Pericardium fibroblast (primary cell): ENCODE measurements at places on chromosomes 12 and 14. TPM values are rescaled to one million over a fixed set of nuclear protein-coding genes. Genes with fewer than 3 reads are reported as not detected.

Gene RPL10L
- total RNA-seq, result not detected in 2 replicates

Gene CLEC1B
- not detected in 2 replicates for total RNA-seq

Gene NYNRIN
- total RNA-seq, result 24.0 and 31.4 TPM in 2 replicates

Gene CHGA
- total RNA-seq, result not detected in 2 replicates

Gene APOLD1
- total RNA-seq, result 0.77 and 2.0 TPM in 2 replicates

Gene ACOT2
- 61.1 and 62.8 TPM in 2 replicates for total RNA-seq

Gene FAR2
- total RNA-seq, result 2.2 and 2.3 TPM in 2 replicates

Gene TPH2
- not detected in 2 replicates for total RNA-seq

Gene SDR9C7
- not detected in 2 replicates for total RNA-seq

Gene FLVCR2
- total RNA-seq, result 2.1 and 2.2 TPM in 2 replicates

Gene PLEKHH1
- total RNA-seq, result under 0.01 and 0.58 TPM in 2 replicates

Gene ACRBP
- total RNA-seq, result 0.43 TPM in 1 of 2 replicates, not detected in the other

Gene CFAP73
- not detected in 2 replicates for total RNA-seq

Gene NTF3
- 1.5 TPM in 1 of 2 replicates, not detected in the other for total RNA-seq

Gene KLRD1
- not detected in 2 replicates for total RNA-seq

Gene LPAR5
- 3.6 TPM in 1 of 2 replicates, not detected in the other for total RNA-seq

Gene FIGNL2
- total RNA-seq, result 0.09 TPM in 1 of 2 replicates, not detected in the other

Gene CDKN1B
- total RNA-seq, result 31.8 and 58.6 TPM in 2 replicates

Gene YY1
- 35.9 and 36.6 TPM in 2 replicates for total RNA-seq

Gene B4GALNT1
- total RNA-seq, result 0.17 TPM in 1 of 2 replicates, not detected in the other

Gene GON7
- total RNA-seq, result 3.3 and 9.9 TPM in 2 replicates

Gene INHBC
- 0.09 TPM in 1 of 2 replicates, not detected in the other for total RNA-seq

Gene FGD6
- total RNA-seq, result 2.1 and 4.0 TPM in 2 replicates

Gene CIROP
- total RNA-seq, result not detected in 2 replicates

Gene GPR162
- 3.7 and 5.6 TPM in 2 replicates for total RNA-seq

Gene VASH1
- 6.9 and 7.3 TPM in 2 replicates for total RNA-seq

Gene ACSM4
- not detected in 2 replicates for total RNA-seq

Gene PIK3C2G
- not detected in 2 replicates for total RNA-seq

Gene ATP5MC2
- 250 and 431 TPM in 2 replicates for total RNA-seq

Gene AMHR2
- 0.09 and 0.23 TPM in 2 replicates for total RNA-seq

Gene IL31
- total RNA-seq, result not detected in 2 replicates

Gene LRFN5
- 1.8 and 3.1 TPM in 2 replicates for total RNA-seq

Gene RD3L
- not detected in 2 replicates for total RNA-seq

Gene KCNA1
- total RNA-seq, result not detected in 2 replicates

Gene NINJ2
- 0.58 and 4.5 TPM in 2 replicates for total RNA-seq

Gene MARCHF9
- 1.8 and 3.6 TPM in 2 replicates for total RNA-seq

Gene ANKS1B
- 1.2 and 1.5 TPM in 2 replicates for total RNA-seq

Gene PPP1R36
- not detected in 2 replicates for total RNA-seq

Gene ADAM20
- total RNA-seq, result 0.17 TPM in 1 of 2 replicates, not detected in the other

Gene ENDOU
- not detected in 2 replicates for total RNA-seq

Gene ARPC3
- total RNA-seq, result 458 and 483 TPM in 2 replicates

Gene RAN
- 259 and 389 TPM in 2 replicates for total RNA-seq

Gene SPIC
- not detected in 2 replicates for total RNA-seq

Gene TC2N
- total RNA-seq, result 1.0 and 1.5 TPM in 2 replicates

Gene ZC2HC1C
- 2.5 TPM in 1 of 2 replicates, not detected in the other for total RNA-seq

Gene SLC5A8
- total RNA-seq, result not detected in 2 replicates
